ENCODE measurements at places on chromosomes 5 and 9. TPM values are rescaled to one million over a fixed set of nuclear protein-coding genes. Genes with fewer than 3 reads are reported as not detected.

The ACOT12 gene
- total RNA-seq, result not detected

The JMY gene
- 6.3 TPM for total RNA-seq

The FST gene
- not detected for total RNA-seq

The GABBR2 gene
- total RNA-seq, result not detected

The GARIN3 gene
- total RNA-seq, result not detected

The FGF10 gene
- total RNA-seq, result not detected

Measured in T-helper 1 cell treated with Interleukin-12 subunit alpha and Interleukin-12 subunit beta and Interleukin-4 antibody, amounts not matched to agents 30 ng/mL and 1 ng/mL, for 36 hours (primary cell).